ENCODE measurements at places on chromosomes 3 and 15. TPM values are rescaled to one million over a fixed set of nuclear protein-coding genes. Genes with fewer than 3 reads are reported as not detected.

- no peak overlapping the region for H3K4me3 ChIP-seq
- DNase-seq: no peak
- H3K36me3 ChIP-seq: no peaks in the 10 kb centered on the region
- H3K27me3 ChIP-seq: no peaks in the 10 kb centered on the region
Observed at GRCh38 chr3:137304313-137305056, 346.7 kb downstream of the IL20RB start.

GRCh38 chr3:22098021-22098420 lies 347.0 kb upstream of the ZNF385D start:
- no peaks in the 10 kb centered on the region for H3K36me3 ChIP-seq
- no peak for DNase-seq
- peaks cover 11% of the 10 kb centered on the region for H3K27me3 ChIP-seq
- no peak overlapping the region for H3K27ac ChIP-seq
- no peaks in the 10 kb centered on the region for H3K4me1 ChIP-seq
- H3K4me3 ChIP-seq: no peak overlapping the region

GRCh38 chr3:7368597-7368996 lies 507.7 kb downstream of the GRM7 start:
- no peaks in the 10 kb centered on the region for H3K36me3 ChIP-seq
- H3K27ac ChIP-seq: no peak overlapping the region
- H3K4me3 ChIP-seq: no peak overlapping the region
- H3K4me1 ChIP-seq: no peaks in the 10 kb centered on the region
- peaks cover 2% of the 10 kb centered on the region for H3K27me3 ChIP-seq
- no peak for DNase-seq

DNA sequence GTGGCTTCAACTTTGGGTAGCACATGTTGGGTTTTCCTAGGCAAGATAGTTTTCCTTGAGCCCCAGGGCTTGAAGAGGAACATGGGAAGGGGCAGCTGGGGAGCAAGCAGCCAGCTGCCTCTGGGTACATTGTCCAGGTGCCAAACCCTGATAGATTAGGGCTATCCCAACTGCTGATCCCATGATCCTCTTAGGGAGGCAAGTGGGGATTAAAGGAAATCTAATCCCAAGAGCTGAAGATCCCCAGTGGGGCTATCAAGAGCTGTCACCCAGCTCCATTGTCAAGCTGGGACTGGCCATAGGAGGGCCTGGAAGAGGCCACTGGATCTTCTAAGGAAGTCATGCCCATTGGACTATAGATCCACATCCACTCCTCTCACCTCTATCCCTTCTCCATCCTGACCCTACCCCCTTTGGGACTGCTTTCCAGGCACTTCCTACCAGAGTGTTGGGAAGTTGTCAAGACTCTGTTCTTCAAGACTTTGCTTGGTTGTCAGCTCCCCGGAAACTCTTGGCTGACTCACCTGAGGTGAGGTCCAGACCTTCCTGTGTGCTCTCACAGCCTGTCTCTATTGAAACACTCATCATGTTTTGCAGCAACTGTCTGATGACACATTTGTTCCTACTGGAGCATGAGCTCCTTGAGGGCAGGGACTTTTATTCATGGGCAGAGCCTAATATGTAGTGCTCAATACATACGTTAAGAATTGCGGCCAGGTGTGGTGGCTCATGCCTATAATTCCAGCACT lies 5.9 kb downstream of the CAMK2N2 start:
- peaks cover 10% of the 10 kb centered on the region for H3K36me3 ChIP-seq
- no peak overlapping the region for H3K4me3 ChIP-seq
- peaks cover 5% of the 10 kb centered on the region for H3K27me3 ChIP-seq
- H3K4me1 ChIP-seq: peaks cover 7% of the 10 kb centered on the region
- H3K27ac ChIP-seq: no peak overlapping the region

Gene SLC22A13
- total RNA-seq: 1.2 TPM

DNA sequence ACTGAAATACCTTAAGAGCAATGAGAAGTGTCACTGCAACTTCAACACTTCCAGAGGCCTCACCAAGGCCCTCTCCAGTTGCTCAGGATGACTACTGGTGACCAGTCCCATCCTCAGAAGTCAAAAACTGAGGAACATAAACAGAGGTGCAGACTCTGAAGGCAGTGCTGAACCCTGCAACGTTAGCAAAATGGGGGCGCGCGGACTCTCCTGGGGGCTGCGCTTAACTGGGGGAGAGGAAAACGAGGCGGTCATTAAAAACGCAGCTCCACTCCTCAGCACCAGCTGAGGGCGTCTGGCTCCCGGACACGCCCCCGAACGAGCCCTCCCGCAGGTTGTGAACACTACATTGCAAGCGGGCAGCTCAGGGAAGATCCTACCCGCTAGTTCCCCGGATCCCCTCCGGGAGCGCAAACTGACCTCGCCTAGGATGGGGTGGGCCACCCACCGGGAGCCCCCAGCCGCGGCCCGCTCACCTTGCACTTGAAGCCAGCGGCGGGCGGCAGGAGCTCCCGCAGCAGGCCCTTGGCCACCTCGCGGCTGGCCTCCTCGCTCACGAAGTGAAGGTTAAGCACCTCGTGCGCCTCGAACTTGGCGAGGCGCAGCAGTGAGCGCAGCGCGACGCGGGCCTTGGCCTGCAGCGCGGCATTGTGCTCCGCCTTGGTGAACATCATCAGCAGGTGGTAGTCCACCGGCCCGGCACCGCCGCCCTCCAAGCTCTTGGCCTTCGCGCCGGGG lies 711 bp downstream of the XXYLT1 start:
- peaks cover 20% of the 10 kb centered on the region for H3K4me1 ChIP-seq
- peak overlapping the region; percentile 76 for H3K27ac ChIP-seq
- DNase-seq: no peak

Gene ISG20
- 8.4 TPM for total RNA-seq

Data from osteocyte (in vitro differentiated cells).